ENCODE measurements at places on chromosomes 3 and 15.

DNA sequence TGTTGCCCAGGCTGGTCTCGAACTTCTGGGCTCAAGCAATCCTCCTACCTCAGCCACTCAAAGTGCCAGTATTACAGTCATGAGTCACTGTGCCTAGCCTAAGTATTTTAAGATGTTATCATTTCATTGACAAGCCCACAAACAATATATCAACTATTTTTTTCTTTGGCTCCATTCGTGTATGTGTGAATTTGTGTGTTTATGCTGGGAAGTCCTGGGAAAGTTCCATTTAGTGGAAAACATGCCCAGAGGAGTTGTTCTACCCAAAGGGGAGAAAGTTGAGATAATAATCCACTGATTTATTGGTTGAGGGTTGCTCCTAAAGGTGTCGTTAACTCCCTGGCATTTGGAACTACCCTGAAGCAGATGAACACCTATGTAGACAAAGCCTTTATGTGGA lies 58.8 kb downstream of the KIF9 start:
- DNase-seq: no peak

DNA sequence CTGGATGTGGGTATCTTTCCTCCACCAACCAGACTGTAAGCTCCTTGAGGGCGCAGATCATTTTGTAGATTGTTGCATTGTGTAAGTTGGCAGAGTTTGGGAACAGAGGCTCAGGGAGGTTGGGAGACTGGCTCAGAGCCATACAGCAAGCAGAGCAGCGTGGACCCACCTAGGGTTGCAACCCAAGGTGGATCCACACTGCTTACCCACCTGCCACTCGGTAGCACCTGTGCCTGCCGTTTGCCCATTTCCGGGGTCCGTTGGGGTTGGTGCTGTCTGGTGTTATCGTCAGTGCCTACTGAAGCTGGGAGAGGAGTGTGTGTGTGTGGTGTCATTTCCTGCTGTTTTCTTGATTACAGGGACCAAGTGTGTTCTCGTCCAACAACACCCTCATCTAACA lies 19.0 kb downstream of the SMAD6 start:
- DNase-seq: no peak

GRCh38 chr3:144173491-144173890 lies 201.9 kb downstream of the DIPK2A start:
- no peak for DNase-seq

DNA sequence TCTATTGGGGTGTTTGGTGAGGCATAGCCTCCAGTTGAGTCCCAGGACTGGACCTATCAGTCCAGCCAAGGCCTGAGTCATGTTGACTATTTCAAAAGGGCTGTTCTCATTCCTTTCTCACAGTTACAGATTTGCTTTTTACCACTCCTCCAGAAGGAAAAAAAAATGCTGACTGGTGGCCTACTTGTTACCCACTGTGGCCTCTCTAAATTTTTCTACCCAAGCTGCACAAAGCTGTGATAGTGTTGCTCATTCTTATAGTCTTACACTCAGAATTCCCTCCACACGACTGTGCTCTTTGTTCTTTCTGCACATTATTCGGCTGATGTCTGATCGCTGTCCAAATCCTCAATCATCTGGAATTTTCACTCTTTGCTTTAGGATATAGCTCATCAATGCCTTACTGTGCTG lies 1142.2 kb downstream of the IGSF11 start:
- DNase-seq: no peak
